ENCODE measurements at places on chromosomes 13 and 19.
A peak's percentile ranks its signal among the peaks of the same experiment; 100 is the strongest.

DNA sequence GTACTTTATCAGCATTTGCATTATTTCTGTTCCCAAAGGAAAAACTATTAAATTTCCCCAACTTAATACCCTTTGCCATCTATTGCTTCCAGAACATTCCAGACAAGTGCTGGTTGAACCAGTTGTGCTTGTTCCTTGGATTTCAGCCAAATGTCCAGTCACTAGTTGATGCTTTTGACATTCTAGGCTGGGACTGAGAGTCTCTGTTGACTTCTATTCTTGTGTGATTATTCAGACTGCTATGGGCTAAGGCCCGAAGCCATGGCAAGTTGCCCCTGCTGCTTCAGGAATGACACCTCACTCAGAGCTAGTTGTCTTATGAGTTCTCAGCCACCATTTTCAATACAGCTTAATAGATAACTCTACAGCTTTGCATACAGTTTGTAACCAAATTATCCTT lies 458.1 kb upstream of the ARGLU1 start:
- no peak for DNase-seq

- DNase-seq: no peak
Observed at GRCh38 chr13:99287551-99287950, 19.6 kb downstream of the GPR183 start.

- no peak for DNase-seq
Observed at GRCh38 chr19:58460039-58460438, 6.8 kb upstream of the ZNF324 start.

GRCh38 chr19:55649268-55650125 lies 1.5 kb downstream of the CCDC106 start:
- no peak for DNase-seq

DNA sequence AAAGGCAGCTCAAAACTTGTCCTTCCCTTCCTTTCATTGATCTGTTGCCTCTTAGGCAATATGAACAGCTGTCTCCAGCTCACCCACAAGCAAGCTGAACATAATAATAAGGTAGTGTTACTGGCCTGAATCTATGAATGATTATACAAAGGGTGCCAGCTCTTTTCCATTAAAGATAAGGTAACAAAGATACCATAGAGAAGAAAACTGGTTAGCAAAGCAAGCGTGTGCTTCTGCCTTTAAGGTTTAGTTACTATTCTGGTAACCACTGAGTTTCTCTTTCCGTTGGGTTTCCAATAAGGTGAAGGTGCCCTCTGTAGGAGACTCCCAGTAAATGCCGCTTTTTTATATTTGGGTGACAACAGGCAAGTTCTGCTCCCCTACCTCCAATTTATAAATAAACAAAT lies 12.1 kb upstream of the DACH1 start:
- DNase-seq: no peak

- DNase-seq: no peak
Observed at GRCh38 chr13:28541966-28542365, 47.0 kb upstream of the FLT1 start.

- DNase-seq: peak; percentile 63
Observed at GRCh38 chr19:45558399-45558878, 26.2 kb downstream of the OPA3 start.

- no peak for DNase-seq
Observed at GRCh38 chr19:51647318-51647717, 693 bp upstream of the SIGLEC14 start.

- no peak for DNase-seq
Observed at GRCh38 chr13:109727251-109727650, 59.1 kb downstream of the IRS2 start.

DNA sequence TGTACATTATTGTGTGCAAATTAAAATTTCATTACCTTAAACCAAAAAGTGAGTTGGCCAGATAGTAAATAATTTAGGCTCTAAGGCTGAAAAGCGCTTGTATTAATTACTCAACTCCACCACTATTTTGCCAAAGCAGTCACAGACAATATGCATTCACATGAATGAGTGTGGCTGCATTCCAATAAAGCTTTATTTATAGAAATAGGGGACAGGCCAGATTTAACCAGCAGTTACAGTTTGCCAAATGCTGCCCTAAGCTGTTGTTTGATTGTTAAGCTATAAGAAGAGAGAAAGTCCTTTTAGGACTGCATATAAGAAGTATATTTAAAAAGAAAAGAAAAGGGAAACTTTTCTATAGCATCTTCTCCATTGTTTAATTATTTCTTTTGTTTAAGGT lies 342.6 kb downstream of the ITGBL1 start:
- DNase-seq: no peak

DNA sequence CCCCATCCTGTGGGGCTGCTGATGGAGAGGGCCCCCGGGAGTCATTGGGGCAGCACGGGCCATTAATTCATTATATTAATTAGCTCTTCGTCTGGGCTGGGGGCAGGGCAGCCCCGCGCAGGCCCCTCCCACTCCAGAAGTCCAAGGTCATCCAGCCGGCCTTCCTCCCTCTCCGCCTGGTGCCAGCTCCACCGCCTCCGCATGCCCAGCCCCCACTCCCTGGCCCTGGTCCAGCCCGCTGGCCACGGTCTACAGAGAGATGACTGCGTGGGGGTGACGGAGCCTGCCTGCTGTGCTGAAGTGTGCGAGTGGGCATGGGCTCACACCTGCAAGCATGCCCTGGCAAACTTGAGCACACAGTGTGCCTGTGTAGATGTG lies 8.8 kb downstream of the IGLON5 start:
- no peak for DNase-seq

DNA sequence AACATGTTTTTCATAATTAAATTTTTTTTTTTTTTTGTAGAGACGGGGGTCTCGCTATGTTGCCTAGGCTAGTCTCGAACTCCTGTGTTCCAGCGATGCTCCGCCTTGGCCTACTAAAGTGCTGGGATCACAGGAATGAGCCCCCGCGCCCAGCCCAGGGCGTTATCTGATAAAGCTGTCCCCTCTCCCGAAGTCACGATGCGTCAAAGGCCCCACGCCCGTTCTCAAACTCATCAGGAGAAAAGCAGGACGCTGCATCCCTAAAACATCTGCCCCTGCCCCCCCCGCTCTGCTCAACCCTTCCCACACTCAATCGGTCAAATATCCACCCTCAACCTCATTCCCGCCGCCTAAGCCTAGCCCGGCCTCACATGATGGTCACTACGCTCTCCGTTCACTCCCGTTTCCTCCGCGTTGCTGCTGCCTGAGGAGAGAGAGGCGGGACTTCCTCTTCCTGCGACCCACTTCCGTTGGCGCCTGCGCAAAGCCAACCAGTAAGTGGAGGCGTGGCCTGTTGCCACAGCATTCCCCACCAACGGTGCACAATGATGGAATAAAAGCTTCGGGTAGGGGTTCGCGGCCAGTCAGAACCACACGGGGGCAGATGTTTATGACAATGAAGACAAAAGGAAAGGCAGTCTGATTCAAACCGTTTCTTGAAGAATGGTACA lies at the start of gene SNRPD2:
TSS of gene SNRPD2 (minus strand) at position 438 of the 671 bp plus-strand sequence. CDS start at position 373, 65 bp downstream.
- DNase-seq: peak; percentile 95

DNA sequence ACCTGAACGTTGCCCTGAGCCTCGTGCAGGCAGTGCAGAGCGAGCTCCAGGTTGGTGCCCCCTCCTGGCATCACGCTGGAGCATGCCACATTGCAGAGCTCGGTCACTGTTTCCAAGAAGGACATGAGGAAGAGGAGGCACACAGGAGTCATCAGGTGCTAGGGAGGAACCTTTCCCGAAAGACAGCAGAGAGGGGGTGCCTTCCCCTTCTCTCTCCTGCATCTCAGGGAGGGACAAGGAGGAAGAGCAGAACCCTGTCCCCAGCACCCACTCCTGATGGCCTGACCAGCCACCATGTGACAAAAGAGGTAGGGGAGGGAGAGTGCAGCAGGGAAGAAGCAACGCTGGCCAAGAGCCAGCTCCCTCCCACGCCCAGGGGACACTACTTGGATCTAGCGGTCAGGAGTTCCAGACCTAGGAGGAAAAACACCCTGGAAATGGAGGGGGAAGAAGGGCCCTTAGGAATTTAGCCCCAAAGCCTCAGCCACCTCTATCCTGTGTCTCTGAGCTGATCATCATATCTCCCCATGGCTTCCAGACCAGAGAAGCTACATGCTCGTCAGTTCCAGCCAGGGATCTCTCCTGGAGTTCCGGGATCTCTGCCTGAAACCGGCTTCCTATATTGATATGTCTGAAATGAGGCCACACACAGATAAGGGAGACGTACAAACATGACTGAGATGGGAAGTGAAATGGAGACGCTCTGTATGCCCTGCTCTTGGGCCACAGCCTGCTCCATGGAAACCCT lies 17.0 kb upstream of the NAPA start:
- no peak for DNase-seq

- no peak for DNase-seq
Observed at GRCh38 chr13:105925496-105925895, 610.0 kb downstream of the EFNB2 start.

DNA sequence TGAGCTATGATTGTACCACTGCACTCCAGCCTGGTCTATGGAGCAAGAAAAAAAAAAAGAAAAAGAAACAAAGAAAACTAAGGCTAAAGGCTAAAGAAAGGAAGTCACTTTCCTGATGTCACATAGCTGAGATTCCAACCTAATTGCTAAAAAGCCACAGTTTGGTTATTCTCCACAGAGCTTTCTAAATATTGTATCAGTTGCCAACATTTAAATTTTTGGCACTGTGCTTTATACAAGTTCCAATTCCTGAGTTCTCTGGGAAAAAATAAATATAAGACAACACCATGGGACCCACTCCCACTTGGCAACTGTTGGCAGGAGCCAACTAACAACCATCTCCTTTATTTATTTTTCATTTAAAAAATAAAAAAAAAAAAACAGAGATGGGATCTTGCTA lies 11.2 kb upstream of the LYPD3 start:
- no peak for DNase-seq

DNA sequence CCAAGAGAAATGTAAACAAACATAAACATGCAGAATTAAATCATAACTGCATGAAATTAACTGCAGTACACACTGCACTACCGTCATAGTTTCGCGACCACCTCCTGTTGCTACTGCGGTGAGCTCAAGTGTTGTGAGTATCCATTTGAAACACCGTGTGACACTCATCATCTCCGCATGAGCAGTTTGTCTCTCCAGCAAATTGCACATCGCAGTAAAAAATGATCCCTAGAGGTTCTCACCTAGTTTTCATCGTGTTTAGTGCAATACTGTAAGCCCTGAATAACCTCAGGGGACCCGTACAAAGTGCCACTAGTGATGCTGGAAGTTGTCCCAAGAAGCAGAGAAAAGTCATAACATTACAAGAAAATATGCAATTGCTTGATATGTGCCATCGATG lies 147.7 kb downstream of the DPF1 start:
- DNase-seq: no peak

- DNase-seq: no peak
Observed at GRCh38 chr19:49932041-49932451, 2.7 kb upstream of the NUP62 start.

All from stimulated activated CD4-positive, alpha-beta T cell treated with anti-CD3 and anti-CD28 coated beads, Interleukin-4, amount 100 ng/mL, for 24 hours (primary cell).